Stimulated activated CD4-positive, alpha-beta T cell treated with anti-CD3 and anti-CD28 coated beads, TNF-alpha, amount 100 ng/mL, for 48 hours (primary cell): ENCODE measurements at places on chromosomes 6 and 20.

DNA sequence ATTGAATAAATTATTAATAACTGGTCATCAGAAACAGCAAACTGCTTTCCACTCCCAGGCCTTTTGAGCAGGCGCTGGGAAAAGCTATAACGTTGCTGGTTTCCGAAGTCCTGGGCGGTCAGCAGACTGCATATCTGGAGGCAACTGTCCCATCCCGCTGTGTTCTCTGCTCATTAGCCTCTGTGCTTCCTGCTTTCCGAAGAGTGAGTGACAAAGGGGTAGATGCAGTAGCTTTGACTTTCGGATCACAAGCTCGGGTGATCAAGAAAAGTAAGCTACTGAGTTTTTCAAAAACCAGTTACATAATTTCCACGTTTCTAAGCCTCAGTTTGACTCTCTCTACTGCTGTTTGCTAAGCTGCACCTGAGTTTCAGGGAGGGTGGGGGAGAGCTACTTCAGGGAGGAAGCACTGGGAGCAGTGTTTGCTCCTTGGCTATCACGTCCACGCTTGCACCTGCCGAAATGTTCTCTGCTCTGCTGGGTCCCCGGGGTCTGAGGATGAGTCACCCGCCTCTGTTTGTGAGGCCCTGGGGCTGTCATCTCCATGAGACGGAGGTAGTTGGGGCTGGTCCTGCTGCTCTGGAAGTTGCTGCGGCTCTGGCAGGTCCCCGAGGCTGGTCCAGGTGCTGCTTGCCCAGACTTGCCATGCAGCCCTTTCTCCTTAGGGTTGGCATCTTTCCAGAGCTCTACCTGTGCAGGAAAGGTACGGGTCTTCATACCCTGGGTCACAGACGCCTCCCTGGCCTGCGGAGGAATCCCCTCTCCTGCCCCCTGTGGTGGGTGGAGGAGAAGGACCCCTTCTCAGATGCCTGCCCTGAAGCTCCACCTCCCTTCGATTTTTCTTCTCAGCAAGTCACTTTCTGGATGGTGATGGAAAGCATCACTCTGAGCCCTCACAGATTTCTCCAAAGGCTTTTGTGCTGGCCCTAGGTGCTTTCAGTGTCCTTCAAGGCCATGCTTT, 220.0 kb downstream of the QKI start:
- DNase-seq = no peak

- DNase-seq = no peak
These were observed 193.0 kb downstream of the ZFAND3 start for GRCh38 chr6:38012573-38012972.

DNA sequence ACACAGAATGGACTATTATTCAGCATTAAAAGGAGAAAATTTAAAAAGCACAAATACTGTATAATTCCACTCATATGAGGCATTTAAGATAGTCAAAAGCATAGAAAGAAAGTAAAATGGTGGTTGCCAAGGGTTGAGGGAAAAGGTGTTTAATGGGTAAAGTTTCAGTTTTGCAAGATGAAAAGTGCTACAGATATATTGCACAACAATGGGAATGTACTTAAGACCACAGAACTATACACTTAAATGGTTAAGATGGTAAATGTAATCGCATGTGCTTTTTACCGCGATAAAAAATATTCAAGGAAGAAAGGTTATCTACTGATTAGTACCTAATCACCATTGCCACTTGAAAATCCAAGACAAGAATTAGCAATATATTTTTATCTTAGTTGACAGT, 71.8 kb upstream of the NOX3 start:
- no peak for DNase-seq

DNA sequence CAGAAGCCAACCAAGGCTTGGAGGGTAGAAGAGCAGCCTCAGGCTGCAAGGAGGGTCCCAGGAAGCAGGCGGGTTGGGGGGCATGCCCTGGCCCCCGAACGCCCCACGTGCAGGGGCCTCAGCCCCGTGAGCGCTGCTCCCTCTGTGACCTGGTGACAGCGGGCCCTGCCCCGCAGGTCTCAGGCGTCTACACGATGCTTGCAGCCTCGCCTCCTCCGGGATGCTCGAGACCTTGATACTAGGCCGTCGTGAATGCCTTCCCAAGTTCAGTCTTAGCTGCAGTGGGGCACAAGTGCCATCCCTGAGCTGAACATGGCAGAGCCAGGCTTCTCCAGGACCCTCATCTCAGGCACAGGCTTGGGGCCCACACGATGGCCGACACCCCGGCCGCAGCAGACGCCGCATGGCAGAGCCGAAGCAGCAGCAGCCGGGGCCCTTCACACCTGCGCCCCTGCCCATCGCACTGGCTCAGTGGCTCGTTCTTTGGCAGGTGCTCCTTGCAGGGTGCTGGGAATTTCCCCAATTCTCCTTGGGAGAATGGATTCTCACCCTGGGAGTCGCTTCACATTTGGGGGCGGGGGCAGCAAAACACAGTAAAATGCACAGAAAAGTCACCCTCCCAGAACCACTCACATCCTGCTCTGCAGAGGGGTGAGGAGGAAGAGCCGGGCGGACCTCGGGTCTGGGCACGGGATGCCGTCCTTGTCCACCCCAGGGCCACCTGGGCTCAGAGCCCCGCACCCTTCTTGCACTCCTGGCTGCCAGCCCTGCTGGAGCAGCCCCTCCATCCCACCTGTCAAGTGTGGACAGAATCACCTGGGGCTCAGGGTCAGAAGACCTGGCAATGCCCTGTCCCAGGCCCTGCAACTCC, 161.8 kb downstream of the DLL1 start:
- DNase-seq = no peak

DNA sequence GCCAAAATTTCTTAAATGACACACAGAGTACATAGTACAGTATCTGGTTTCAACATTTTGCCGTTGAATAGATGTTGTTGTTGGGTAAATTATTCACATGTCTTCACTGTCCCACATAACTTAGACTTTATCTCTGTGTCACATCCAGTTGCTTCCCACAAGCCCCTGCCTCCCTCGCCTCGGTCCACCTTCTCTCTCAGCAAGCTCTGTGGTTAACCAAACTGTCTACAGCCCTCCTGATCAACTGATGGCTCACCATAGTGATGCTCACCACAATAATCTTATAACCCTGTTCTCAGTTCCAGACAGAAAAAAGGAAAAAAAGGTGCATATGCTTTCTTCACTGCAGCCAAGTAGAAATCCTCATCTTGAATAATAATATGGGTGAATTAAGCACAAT, 23.0 kb downstream of the IL17F start:
- peak; percentile 65 for DNase-seq

DNA sequence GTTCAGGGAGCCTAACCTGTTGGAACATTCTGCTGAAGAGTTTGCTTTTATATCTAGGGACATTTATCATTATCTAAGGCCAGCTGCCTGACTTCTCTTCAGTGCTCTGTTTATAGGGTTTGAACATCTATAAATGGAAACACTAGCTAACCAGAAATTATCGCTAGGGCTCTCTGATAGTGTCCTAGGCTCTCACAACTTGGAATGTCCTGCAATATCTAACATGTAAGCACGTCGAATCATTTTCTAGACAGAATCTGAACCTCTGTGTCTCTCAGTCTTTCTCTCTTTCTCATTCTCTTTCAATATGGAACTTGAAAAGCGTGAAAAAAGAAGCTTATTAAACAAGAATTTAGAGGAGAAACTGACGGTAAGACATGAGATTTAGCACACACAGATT, 92.5 kb upstream of the MLIP start:
- no peak for DNase-seq

- no peak for DNase-seq
These were observed 2.6 kb upstream of the TFAP2C start for GRCh38 chr20:56626367-56627121.
